Right forelimb (tissue), 1 donor: ENCODE measurements at places on chromosomes 7 and 10.

- DNase-seq = no peak
Measured at GRCh38 chr7:15937571-15937970, 251.1 kb upstream of the MEOX2 start.

DNA sequence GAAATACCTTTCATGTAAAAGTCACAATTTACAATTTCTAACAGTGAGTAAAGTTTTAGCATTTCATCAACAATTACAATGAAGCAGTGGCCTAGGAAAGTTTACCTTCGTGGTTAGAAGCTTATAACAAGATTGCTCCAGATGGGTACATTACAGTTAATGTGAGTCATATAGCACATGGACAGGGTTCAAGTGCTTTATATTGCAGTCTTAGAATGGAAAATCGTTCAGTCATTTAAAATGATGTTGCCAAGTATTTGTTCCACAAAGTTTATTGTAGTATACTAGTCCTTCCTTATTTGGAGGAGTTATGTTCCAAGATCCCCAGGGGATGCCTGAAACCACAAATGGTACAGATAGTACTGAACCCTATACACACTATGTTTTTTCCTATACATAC, 174.6 kb upstream of the TARP start:
- no peak for DNase-seq

- no peak for DNase-seq
Measured at GRCh38 chr7:139720705-139721231, 57.0 kb downstream of the HIPK2 start.

GRCh38 chr10:13470270-13470669, 58.5 kb downstream of the BEND7 start:
- DNase-seq = no peak

DNA sequence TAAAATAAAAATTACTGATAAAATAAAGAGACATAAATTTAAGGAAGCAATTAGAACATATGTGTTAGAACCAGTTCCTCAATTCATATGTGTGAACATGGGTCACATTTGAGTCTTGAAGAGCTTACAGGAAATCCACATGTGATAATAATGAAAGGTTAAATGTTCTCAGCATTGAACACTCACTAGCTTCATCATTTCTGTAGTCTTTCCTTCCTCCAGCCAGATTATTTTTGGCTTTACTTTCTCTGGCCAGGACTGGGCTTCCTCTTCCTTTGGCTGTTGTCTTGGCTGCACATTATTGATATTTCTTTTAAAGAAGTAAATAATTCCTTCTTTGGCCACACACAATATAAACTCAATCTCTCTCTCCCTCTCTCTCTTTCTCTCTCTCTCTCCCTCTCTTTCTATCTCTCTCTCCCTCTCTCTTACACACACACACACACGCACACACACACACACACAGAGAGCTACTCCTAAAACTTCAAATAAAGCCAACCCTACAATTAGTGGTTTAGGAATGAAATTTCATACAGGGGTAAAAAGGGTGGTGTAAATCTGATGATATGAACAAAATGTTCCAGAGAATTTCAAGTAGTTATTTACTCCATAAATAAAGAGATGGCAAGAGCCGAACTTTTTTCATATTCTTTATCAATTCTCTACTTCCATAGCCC, 171.2 kb downstream of the REEP3 start:
- no peak for DNase-seq

GRCh38 chr7:158975526-158976467, 119.4 kb downstream of the DYNC2I1 start:
- peak; percentile 51 for DNase-seq

GRCh38 chr10:121800831-121801230, 127.0 kb downstream of the ATE1 start:
- no peak for DNase-seq

- no peak for DNase-seq
Measured at GRCh38 chr7:115346685-115347084, 424.8 kb downstream of the MDFIC start.

- DNase-seq = no peak
Measured at GRCh38 chr10:22363305-22363704, 18.0 kb downstream of the SPAG6 start.

- no peak for DNase-seq
Measured at GRCh38 chr7:97851683-97852082, 20.5 kb downstream of the ASNS start.

DNA sequence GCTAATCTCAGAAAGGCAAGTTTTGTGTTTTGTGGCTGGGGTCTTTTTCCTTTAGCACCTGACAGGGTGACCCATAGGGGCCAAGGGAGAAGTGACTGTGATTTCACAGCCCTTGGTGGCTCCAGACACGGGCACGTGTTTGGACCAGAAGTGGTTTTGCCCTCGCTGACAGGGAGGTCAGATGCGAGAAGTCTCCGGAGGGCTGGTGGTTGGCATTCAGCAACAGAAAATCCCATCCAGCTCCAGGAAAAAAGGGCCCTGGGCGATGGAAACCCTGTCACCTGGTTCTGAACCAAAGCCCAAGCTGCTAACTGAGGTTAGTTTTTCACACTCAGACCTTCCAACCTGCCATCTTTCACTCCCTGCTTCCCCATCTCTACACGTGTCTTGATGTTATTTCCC, 272.9 kb downstream of the TRIL start:
- peak; percentile 57 for DNase-seq

DNA sequence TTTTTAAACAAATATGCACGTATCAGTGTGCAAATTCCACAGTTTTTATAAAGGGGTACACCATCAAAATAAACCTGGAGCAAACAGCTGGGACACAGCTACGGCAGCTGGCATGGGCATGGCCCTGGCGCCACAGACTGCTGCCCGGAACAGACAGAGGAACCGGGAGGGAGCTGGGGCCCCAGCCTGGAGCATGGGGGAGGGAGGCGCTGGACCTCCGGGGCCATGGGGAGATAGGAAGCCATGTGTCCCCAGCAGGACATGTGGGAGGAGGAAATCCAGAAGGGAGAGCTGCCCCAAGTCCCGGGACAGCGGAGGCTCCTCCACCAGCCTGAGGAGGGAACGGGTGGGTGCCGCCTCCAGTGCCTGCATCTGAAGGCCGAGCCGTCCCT, 180.1 kb downstream of the MAD1L1 start:
- no peak for DNase-seq

GRCh38 chr7:134045716-134046115, 81.4 kb upstream of the LRGUK start:
- no peak for DNase-seq

DNA sequence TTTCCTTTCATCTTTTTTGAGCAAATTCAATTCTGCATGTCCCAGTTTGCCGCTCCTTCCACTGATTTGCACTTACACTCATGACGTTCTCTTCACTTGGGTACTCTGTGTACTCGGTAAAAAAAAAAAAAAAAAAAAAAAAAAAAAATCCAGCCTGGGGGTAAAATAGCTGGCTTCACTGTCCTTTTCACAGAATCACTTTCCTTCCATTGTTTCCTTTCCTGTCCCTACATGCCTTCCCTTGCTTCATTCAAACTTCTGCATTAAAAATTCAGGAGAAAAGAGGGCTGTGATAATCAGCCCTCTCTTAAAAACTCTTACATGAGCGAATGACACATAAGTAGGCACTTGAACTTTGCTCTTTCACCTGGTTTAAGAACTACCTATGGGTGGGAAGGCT, 8.7 kb downstream of the ANKRD1 start:
- no peak for DNase-seq

DNA sequence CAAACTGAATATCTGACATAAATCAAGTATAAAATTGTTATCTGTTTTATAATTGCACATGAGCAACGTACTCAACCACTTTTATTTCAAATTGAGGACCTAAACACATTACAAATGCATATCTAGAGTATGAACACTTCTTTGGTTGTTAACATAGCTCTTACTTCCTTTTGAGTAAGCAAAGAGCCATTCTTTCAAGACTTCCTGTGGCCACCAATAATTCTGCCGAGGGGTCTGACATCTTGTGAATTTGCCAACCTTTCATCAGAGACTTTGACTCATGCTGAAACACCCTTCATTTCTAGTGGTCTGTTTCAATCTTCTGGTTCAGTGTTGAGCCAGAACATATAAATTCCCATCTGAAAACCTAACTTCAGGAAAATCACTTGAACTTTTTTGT, 59.4 kb downstream of the CDK14 start:
- no peak for DNase-seq

GRCh38 chr7:96088579-96088978, 233.3 kb downstream of the SLC25A13 start:
- no peak for DNase-seq

- DNase-seq = no peak
Measured at GRCh38 chr10:12255048-12255447, 59.1 kb downstream of the CDC123 start.

- DNase-seq = no peak
Measured at GRCh38 chr10:108757946-108758345, 1165.4 kb downstream of the XPNPEP1 start.

- DNase-seq = no peak
Measured at GRCh38 chr10:64277536-64277935, 756.3 kb downstream of the REEP3 start.

GRCh38 chr7:50584386-50584785, 19.2 kb upstream of the DDC start:
- no peak for DNase-seq

DNA sequence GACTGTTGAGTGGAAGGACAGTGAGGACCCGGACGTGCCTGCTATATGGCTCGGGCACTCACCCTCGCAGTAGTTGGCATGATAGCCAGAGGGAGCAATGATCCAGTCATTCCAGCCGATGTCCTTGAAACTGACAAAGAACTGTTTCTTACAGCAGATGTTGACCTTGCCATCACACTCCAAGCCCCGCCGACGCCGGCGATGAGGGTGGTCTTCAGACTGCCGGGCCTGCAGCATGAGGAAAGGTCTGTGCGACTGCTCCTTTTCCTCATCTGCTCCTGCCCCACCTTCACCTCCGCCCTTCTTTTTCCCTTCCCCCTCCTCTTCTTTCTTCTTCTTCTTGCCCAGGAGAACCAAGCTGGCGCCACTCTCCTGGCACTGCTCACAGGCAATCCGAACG, 13.1 kb downstream of the INHBA start:
- no peak for DNase-seq

DNA sequence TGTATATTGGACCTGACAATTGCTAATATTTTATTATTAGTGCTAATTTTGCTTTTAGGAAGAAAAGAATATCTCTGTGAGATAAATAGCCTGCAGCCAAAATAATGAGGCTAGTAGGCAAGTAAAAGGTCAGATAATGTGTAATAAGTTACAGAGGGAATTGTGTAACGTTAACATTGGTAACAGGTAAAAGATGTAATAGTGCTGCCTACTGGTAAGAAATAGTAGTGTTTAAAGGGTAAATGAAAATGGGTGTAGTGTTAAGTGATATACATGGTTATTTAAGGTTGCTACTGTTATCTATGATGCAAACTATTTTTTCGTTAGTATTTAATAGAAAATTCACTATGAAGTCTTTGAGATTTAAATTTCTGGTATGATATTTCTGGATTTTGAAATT, 9.2 kb upstream of the FOXP2 start:
- DNase-seq = no peak

- no peak for DNase-seq
Measured at GRCh38 chr10:2469802-2470201, 597.5 kb upstream of the PFKP start.

DNA sequence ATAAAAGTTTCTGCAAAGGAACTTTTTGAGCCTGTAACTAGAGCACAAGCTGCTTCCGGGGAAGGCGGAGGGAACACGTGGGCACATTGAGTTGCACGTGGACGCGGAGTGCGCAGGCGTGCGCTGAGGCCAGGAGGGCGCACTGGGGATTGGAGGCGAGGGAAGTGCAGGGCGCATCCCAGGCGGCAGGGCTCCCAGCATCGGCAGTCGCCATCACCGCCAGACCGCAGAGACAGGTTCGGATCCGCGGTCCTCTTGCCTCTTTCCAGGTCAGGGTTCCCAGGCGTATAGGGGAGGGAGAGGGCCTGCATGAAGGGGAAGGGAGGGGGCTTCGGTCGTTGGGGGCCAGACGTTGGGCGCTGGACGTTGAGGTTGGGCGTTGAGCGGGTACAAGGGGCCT, at the start of gene TDRD1:
TDRD1 (plus strand) TSS at position 206 of the 400 bp plus-strand sequence. CDS start 8,479 bp downstream, outside the sequence.
- no peak for DNase-seq

GRCh38 chr10:96038476-96039387, 4.7 kb upstream of the CCNJ start:
- no peak for DNase-seq

- DNase-seq = no peak
Measured at GRCh38 chr7:18572154-18572553, 76.6 kb downstream of the HDAC9 start.
